ENCODE measurements at places on chromosomes 13 and 19. TPM values are rescaled to one million over a fixed set of nuclear protein-coding genes. Genes with fewer than 3 reads are reported as not detected.

- no peaks in the 10 kb centered on the region for H3K27me3 ChIP-seq
- no peak overlapping the region for H3K27ac ChIP-seq
- H3K4me3 ChIP-seq, result no peak overlapping the region
- no peaks in the 10 kb centered on the region for H3K36me3 ChIP-seq
These were observed 224.1 kb downstream of the SLITRK6 start for GRCh38 chr13:85575110-85575509.

DNA sequence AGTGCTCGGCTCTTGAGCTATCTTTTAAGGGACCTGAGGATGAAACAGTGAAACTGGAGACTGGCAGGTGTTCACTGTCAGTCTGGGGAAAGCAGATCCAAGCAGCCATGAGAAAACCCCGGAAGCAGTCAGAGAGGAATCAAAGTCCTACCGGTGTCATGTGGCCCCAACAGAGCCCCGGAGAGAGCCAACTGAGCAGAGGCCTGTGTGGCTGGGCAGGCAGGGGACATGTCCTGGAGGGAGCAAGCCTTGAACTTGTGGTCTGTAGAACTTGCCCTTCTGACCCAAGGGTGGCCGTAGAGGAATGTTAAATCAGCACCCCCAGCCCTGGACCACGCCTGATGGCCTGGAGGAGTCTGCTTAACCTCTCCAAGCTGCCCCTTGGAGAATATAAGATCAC, 113.7 kb upstream of the ZNF507 start:
- peak; percentile 42 for DNase-seq
- no peaks in the 10 kb centered on the region for H3K27me3 ChIP-seq
- no peaks in the 10 kb centered on the region for H3K4me1 ChIP-seq
- no peaks in the 10 kb centered on the region for H3K36me3 ChIP-seq
- H3K4me3 ChIP-seq, result no peak overlapping the region

SIRT6 gene
- total RNA-seq, result 15.2 TPM

GAS6 gene
- 105 TPM for total RNA-seq

DNA sequence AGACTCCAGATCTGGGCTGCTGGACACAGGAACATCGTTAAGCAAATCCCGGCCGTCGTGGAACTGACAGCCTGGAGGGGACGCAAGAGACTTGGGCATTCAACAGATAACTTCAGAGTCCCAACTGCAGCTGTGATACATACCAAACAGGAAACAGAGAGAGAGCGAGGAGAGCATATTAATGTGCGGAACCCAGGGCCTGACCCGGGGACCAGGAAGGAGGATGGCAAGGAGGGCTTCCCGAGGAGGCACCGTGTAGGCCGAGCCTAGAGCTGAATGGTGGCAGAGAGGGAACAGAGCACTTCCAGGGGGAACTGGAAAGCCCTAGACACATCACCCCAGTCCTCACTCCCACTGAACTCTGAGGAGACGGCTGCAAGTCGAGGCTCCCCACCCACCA, 68.1 kb downstream of the SIPA1L3 start:
- H3K36me3 ChIP-seq, result no peaks in the 10 kb centered on the region
- no peak overlapping the region for H3K27ac ChIP-seq
- no peaks in the 10 kb centered on the region for H3K4me1 ChIP-seq

DNA sequence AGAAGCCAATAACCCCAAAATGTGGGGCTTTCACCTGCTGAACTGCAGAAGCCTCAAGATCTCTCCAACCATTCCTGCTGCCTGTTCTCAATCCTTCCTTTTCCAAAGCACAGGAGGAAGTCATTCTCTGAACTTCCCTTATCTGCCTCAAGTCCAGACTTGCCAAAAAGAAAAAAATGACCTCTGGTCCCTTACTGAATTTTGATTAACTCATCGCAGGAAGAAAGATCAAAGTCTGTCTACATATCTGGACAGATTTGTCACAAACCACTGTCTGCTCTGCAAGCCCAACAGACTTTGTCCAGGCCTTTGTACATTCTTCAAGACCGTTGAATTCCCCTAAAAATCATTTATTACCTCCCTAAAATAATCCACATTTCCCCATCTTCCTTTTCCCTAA, 126.5 kb upstream of the NBEA start:
- no peaks in the 10 kb centered on the region for H3K4me1 ChIP-seq
- no peaks in the 10 kb centered on the region for H3K36me3 ChIP-seq
- H3K27ac ChIP-seq, result no peak overlapping the region
- H3K27me3 ChIP-seq, result no peaks in the 10 kb centered on the region
- no peak for DNase-seq

DNA sequence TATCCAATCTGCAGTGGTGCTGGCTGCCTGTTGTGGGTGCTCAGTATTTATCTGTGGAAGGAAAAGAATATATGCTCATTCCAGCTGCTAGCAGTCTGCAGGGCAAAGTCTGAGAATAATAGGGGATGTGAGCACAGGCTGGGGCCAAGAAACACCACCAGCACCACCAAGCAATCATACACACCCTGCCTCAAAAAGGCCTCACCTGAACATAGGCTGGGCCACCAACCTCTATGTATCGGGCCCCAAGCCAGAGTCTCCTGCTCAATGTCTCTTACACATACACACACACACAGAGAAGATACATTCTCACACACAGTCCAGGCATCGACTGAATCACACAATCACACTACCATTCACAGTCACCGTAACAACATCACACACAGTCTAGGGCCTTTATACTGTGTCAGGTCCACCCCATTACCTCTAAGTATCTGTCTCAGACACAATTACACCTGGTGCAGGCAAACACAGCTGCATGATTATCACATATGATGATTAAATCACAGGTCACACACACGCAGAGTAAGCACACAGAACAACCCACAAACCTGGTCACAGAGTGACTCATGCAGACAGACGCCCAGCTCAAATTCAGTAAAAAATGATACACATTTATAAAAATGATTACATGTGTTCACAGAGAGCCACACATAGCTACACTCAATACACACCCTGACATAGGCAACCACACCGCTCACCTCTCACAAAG, 1.3 kb upstream of the ZSCAN22 start:
- no peaks in the 10 kb centered on the region for H3K27me3 ChIP-seq
- H3K27ac ChIP-seq, result no peak overlapping the region
- no peak for DNase-seq
- no peaks in the 10 kb centered on the region for H3K4me1 ChIP-seq
- no peaks in the 10 kb centered on the region for H3K36me3 ChIP-seq
- no peak overlapping the region for H3K4me3 ChIP-seq

ZNF285 gene
- 6.1 TPM for total RNA-seq

DNA sequence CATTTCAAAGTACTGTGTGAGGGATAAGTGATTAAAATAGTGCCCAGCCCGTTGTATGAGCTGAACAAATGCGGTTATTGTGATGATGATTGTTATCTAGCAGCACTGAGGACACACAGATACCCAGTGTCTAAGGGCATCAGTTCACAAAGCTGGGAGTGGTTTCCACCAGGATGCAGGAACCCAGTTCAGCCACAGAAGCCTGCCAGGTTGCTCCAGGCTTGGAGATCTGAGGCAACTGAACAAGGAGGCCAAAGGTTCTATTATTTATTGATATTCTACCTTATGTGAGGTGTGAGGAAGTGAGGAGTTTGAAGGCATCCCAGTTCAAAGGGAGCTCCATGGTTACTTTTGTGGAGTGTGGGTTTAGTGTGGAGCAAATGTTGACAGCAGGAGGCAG, 13.2 kb downstream of the DIAPH3 start:
- H3K36me3 ChIP-seq, result no peaks in the 10 kb centered on the region
- no peaks in the 10 kb centered on the region for H3K27me3 ChIP-seq
- H3K4me3 ChIP-seq, result no peak overlapping the region
- DNase-seq, result no peak

ETV2 gene
- 1.1 TPM for total RNA-seq

DNA sequence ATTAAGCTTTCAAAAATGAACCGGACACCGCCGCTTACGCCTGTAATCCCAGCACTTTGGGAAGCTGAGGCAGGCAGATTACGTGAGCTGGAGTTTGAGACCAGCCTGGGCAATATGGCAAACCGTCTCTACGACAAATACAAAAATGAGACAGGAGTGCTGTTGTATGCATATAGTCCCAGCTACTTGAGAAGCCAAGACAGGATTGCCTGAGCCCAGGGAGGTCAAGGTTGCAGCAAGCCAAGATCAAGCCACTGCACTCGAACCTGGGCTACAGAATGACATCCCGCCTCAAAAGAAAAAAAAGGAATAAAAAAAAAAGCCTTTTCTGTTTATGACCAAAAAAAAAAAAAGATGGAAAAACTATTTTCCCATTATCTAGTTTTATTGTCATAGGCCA, 96.4 kb downstream of the RBM26 start:
- no peak for DNase-seq
- no peaks in the 10 kb centered on the region for H3K27me3 ChIP-seq
- peaks cover 15% of the 10 kb centered on the region for H3K4me1 ChIP-seq
- H3K27ac ChIP-seq, result no peak overlapping the region
- H3K36me3 ChIP-seq, result no peaks in the 10 kb centered on the region

DNA sequence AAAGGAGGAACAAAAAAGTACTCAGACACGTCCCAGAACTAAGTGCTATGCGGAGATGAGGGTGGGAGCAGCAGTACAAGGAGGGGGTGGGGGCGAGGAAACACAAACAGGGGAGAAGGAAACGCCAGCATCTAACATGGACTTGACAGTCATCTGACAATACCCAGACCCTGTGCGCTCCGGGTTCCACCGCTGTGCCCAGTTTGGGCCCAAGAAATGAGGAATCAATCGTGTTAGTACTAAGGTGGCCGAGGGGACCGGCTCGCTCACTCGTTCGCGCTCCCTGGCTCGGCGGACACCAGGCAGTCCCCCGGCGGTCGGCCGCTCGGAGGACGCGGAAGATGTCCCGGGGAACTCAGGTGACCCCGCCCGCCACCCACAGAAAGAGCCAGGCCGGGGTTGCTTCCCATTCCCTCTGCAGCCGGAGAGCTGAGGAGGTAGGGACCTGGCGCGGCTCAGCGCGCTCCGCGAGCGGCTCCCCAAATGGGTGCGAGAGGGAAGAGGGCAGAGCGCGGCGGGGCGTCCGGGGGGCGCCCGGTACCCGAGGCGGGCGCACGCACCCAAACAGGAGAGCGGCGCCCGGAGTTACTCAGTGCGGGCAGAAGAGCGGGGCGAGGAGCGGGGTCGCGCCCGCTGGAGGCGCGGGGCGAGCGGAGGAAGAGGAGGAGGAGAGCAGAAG, 616 bp downstream of the TSHZ3 start:
- no peaks in the 10 kb centered on the region for H3K27me3 ChIP-seq
- peak; percentile 79 for DNase-seq
- peaks cover 57% of the 10 kb centered on the region for H3K4me1 ChIP-seq
- H3K27ac ChIP-seq, result peak overlapping the region; percentile 95
- H3K36me3 ChIP-seq, result no peaks in the 10 kb centered on the region

Data from sigmoid colon (tissue), 7 donors.